ENCODE measurements at places on chromosomes 1 and 21. TPM values are rescaled to one million over a fixed set of nuclear protein-coding genes. Genes with fewer than 3 reads are reported as not detected.

DNA sequence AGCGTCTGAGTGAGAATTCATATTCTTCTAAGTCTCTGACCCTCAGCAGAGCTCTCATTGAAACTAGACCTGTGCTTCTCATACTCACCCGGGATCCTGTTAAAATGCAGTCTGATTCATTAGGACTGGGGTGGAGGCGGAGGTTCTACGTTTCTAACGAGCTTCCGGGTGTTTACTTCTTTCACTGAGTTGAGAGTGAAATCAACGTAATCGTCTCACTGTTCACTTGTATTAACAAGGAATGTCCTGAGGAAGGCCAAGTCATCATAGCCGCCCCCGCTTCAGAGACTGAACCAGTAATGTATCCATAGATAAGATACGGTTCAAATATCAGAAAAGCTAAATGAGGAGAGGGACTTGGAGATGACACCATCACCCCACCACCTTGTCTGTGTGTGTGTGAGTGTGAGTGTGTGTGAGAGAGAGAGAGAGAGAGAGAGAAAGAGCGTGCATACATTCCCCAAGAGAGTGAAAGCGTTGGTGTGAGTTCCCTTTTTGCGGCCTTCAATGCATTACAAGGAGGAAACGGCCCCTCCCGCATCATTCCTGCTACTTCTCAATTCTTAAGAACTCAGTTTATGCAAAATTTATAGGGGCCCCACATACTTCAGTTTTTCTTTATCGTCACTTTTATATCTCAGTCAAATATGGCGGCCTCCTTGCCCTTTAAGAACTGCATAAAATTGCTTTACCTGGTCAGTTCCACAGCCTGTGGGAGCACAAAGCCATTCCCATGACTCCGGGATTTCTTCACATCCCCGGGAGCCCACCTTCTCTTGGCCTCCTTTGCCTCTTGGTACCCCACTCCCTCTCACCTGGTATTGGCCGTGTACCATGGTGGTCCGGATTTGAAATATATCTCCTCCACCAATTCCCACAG lies 19.8 kb downstream of the KMO start:
- no peaks in the 10 kb centered on the region for H3K27me3 ChIP-seq
- DNase-seq: no peak
- no peaks in the 10 kb centered on the region for H3K4me1 ChIP-seq
- no peak overlapping the region for H3K4me3 ChIP-seq
- H3K27ac ChIP-seq: no peak overlapping the region
- no peaks in the 10 kb centered on the region for H3K36me3 ChIP-seq

DNA sequence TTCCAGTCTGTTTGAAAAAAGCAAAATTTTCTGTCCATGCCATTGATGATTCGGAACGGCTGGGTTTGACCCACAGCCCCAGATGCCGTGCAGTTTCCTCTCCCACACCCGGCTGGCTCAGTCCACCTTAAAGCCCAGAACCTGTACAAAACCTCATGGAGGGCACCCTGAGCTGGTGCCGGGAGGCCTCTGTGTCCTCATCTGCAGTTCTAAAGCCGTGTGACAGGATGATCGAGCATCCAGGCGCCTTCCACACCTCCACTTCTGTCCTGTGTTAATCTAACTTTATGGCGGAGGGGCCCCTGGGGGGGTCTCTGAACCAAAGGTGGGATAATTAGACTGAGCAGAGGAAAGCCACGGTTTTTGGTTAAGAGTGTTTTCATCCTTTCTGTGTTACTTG lies 49.6 kb downstream of the SLC37A1 start:
- H3K27ac ChIP-seq: no peak overlapping the region
- H3K4me1 ChIP-seq: peaks cover 4% of the 10 kb centered on the region
- H3K36me3 ChIP-seq: no peaks in the 10 kb centered on the region

NPPB gene
- not detected for total RNA-seq

TMPRSS15 gene
- total RNA-seq: not detected

ELF3 gene
- 0.55 TPM for total RNA-seq

GRCh38 chr1:101235216-101235695 lies 1.6 kb upstream of the S1PR1 start:
- DNase-seq: no peak
- peak overlapping the region; percentile 90 for H3K4me3 ChIP-seq
- H3K27me3 ChIP-seq: peaks cover 62% of the 10 kb centered on the region
- H3K36me3 ChIP-seq: peaks cover 7% of the 10 kb centered on the region
- no peak overlapping the region for H3K27ac ChIP-seq
- H3K4me1 ChIP-seq: peaks cover 37% of the 10 kb centered on the region

DNA sequence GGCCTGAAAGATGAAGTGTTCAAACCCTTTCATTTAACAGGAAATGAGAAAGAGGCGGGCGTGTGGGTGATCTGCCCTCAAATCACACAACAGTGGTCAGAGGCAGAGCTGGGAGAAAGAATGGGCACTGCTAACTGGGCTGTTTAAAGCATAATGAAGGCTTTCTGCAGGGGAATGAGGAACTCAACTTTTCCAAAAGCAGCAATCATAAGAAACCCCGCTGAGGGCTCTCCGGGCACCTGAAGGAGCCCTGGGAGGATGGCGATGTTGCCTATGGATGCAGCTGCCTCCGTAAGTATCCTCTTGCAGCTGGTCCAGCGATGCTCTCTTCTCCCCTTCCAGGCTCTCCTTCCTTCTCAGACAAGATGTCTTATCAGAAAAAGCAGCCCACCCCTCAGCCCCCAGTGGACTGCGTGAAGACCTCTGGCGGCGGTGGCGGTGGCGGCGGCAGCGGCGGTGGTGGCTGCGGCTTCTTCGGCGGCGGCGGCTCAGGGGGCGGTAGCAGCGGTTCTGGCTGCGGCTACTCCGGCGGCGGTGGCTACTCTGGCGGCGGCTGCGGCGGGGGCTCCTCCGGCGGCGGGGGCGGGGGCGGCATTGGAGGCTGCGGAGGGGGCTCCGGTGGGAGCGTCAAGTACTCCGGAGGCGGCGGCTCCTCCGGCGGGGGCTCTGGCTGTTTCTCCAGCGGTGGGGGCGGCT lies 1.2 kb downstream of the LORICRIN start:
- DNase-seq: peak; percentile 39
- H3K4me1 ChIP-seq: peaks cover 11% of the 10 kb centered on the region
- H3K4me3 ChIP-seq: peak overlapping the region; percentile 79
- H3K27ac ChIP-seq: no peak overlapping the region
- H3K36me3 ChIP-seq: no peaks in the 10 kb centered on the region
- H3K27me3 ChIP-seq: peaks cover 80% of the 10 kb centered on the region

Measured in neural crest cell (in vitro differentiated cells).